ENCODE measurements at places on chromosomes 5 and 9.

DNA sequence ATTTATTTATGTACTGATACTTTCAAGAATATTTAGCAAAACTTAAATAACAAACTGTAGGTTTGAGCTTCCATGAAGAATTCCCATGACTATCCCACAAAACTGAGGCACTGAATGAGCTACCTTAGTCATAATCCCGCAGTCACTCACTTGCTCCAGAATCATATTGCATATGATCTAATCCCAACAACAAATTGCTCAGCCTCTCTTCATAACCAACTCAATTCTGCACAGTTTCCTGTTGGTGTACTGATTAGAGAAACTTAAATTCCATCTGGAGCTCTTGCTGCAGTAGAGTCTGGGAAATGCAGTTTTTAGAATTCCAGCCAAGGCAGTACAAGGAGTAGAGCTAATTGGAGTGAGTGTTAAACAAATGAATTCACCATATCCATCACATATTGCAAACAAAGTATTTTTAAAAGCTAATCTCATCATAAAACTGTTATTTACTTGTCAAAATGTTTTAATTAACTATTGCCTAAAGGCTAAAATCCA is 35.7 kb upstream of the CDH18 start:
- no peak for DNase-seq

DNA sequence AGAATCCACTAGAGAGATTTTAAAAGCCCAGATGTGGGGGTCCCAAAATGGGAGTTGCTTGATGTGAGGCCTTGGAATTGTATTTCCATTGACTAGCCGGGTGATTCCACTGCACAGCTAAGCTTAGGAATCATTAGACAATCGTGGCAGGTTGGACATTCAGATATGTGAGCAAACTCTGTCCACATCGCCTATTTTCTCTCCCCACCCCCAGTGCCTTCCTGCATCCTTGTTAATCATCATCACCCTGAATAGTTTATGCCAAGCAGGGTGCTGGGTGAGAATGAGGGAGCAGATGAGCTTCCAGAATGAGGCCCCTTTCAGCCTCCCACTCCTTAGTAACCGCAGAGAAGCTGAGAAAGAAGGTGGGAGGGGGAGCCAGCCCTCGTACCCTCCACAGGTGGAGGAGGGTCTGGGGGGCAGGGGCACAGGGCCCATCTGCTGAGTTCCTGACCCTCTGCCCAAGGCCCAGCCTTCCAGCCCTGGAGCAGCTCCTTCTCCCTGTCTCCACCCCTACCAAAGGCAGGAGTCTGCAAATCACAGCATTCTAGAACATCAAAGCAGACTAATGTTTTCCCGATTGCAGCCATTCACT is 7.7 kb upstream of the TCOF1 start:
- no peak for DNase-seq

GRCh38 chr9:27384262-27385014 is 87.5 kb upstream of the EQTN start:
- DNase-seq = no peak

DNA sequence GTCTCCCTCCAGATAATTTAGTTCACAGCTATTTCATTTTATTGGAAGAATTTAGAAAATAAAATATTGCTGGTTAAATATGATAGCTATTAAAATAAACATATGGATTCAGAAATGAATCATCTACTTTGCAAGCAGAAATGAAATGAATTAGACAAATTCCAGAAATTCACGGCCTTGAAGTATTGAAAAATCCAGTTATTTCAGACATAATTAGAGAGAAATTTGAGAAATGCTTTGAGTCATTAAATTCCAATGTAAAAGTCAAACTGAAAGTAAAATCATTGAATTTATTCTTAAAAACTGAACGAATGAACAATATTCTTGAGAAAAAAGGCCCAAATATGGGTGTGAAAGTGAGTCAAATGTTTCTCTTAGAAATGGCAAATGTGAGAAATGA is 632.6 kb upstream of the EDIL3 start:
- DNase-seq = no peak

DNA sequence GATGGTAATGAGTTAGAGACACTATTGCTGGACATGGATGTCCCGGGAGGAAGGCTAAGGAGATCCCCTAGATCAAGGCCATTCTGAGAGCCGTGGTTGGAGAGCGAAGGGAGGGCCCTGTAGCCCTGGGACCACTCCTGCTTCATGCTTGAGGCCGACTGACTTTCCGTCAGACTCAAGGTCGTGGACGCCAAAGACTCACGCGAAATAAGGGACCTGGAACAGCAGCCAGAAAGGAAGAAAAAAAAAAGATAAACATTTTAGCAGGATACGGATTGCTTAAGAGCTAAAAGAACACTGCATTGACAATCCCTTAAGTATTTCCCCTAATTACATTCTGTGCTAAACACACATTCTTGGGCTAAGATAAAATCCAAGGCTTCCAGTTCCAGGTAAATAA is 181.2 kb downstream of the GLIS3 start:
- no peak for DNase-seq

- no peak for DNase-seq
Observed at GRCh38 chr5:176628406-176629228, 1.7 kb downstream of the SNCB start.

- no peak for DNase-seq
Observed at GRCh38 chr9:70635790-70636189, 221.3 kb upstream of the KLF9 start.

- no peak for DNase-seq
Observed at GRCh38 chr9:87464110-87464991, 33.3 kb upstream of the DAPK1 start.

DNA sequence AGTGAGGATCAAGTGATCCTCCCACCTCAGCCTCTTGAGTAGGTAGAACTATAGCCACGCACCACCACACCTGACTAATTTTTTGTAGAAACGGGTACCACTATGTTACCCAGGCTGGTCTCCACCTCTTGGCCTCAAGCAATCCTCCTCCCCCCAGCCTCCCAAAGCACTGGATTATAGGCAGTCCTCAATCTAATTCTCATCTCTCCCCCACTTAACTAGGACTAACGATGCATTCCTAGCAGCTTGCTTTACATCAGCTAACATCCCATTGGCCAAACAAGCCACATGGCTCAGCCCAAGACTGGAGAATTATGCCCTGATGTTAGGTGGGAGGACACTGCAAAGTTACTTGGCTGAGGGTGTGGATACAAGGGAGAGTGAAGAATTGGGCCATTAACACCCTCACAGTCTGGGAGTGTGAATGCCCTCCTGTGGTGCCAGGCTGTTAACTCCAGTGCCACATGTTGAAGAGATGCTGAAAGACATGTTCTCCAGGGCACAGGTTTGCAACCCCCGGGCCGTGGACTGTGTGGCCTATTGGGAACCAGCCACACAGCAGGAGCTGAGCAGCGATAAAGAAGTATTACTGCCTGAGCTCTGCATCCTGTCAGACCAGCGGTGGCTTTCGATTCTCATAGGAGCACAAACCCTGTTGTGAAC is 5.3 kb upstream of the ZNF367 start:
- no peak for DNase-seq

GRCh38 chr5:155844542-155844941 is 482.4 kb upstream of the SGCD start:
- no peak for DNase-seq

DNA sequence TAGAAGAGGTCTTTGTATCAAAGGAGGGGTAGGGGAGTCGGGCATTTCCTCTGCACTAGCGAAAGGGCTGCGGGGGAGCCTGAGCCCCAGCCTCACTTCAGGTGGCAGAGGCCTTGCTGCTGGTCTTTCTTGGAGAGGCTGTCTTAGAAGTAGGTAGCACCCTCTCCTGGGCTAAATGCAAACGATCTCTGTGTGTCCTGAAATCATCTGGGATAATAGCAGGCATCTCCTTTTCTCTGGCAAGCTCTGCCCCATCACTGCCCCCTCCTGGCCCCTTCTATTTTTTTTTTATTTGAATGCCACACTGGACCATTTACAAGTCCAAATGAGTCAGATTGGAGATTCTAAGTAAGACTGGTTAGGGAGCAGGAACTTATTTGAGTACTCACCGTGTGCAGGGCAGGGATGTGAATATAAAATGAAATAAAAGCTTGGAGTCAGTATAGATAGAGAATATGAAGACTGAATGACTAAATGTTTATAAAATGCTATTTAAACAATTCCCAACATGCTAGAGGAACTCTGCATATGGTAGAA is 137.1 kb downstream of the FGF1 start:
- DNase-seq = no peak

DNA sequence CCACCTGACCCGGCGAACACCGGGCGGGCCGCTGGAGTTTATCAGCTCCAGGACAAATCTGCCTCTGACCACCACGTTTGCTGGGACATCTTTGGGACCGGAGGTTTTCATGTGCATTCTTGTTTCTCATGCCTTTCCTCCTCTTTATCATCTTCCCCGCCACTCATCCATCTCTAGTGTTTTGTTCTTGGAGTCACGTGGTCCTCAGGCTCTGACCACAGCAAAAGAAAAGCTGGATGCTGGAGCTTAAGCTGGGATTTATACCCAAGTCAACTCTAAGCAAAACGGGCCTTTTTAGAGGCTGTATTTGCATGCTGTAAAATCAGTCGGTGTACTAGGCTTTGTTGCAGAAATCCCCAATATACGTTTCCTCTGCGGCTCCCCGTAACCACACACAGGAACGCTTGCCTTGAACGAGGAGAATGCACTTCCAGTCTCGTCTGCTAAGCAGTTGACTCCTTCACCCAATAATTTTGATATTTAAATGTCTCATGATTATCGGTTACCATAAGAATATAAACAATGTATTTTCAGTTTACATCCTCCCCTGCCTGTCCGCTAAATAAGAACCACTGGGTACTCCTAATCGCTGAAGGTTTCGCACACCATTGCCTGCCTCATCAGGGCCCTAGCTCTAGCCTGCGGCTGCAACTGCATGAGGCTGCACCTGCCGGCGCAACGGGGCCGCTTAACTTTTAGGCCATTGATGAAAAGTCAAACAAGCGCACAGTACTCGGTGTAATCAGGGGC is 560 bp upstream of the NDUFS6 start:
- DNase-seq = no peak

DNA sequence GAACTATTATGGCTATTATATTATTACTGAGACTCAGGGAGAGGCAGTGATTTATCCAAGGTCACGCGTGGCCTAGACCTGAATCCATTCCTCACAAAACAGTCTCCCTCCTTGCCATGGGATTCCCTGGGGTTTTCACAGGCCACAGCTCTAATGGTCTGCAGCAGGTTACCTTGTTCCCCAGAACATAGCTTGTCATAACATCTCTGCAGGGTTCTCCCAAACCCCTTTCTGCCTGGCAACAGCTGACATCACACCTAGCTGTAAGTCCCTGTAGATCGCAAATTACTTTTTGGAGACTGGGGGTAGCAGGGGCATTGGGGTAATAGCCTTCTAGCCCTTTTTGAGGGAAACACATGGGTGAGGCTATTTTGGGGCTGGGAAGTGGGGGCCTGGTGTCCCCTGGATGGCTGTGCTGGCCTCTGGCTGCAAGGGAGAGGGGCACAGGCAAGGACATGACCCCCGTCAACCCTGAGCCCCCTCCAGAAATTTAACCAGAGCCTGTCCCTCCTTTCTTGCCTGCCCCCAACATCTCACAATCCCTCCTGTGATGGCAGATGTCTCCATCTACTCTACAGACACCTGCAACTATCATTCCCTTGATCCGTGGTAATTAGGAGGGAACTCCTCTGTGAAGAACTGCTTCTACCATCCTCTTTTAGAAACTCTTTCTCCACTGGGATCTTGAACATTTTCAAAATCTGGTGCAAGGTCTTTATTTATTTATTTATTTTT is 1.3 kb downstream of the CD74 start:
- no peak for DNase-seq

GRCh38 chr9:86098824-86099700 is at the start of gene GOLM1:
Gene GOLM1, minus strand, starts transcription at chr9:86099558. Its CDS starts 20,238 bp downstream, at chr9:86079320.
- no peak for DNase-seq

DNA sequence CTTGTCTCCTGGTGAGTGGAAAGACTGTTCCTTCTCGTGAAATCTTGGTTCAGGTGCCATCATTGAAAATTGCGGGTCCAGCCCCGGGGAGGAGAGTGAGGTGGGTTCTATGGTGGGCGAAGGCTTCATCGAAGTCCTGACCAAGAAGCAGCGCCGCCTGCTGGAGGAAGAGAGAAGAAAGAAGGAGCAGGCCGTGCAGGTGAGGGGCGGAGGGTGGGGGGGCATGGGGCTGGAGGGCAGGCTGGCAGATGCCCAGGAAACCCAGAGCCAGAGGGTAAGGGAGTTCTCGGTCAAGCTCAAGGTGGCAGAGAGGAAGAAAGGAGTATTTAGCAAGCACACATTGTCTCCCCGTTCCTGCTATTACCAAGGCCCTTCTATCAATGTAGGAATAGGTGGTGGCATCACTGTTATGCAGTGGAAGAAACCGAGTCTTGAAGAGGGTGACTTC is 24.3 kb upstream of the POMT1 start:
- DNase-seq = no peak

DNA sequence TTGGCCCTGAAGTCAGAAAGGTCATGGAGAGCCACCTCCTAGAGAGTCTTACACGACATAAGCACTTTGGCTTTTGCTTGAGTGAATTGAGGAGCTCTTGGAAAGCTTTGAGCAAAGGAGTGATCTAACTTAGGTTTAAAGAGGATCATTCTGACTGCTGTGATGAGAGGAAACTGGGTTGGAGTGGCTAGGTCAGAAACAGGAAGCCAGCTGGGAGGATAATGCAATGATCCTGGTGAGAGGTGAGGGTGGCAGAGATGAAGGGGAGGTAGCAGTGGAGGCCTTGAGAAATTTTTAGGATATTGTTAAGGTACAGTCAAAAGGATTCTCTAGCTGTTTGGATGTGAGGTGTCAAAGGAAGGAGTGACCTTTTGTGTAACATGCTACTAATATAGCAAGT is 32.2 kb upstream of the ROPN1L start:
- no peak for DNase-seq

DNA sequence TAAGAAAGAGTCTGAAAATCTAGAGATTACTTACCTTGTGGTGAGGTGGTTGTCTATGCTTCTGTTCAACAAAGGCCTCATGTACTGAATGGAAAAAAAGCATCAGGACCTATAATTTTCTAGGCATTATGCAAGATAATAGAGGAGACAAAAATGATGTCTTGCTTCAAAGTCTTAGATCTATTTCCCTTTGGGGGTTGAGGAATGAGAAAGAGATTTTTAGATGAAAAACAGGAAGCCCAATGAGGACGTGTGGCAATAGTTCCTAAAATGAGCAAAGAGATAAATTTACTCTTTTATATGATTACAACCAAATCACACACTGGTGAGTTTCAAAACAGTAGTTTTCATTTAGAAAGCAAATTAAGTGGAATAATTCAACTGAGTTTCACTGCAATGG is 99.5 kb downstream of the GHR start:
- no peak for DNase-seq

GRCh38 chr9:126290871-126291270 is 35.8 kb upstream of the MVB12B start:
- no peak for DNase-seq

GRCh38 chr5:7678030-7678429 is 172.9 kb downstream of the CFAP90 start:
- DNase-seq = no peak

GRCh38 chr9:93505541-93506132 is 52.3 kb upstream of the FAM120AOS start:
- no peak for DNase-seq

GRCh38 chr9:115808108-115808507 is 345.5 kb upstream of the PAPPA start:
- DNase-seq = no peak

GRCh38 chr9:95756986-95757385 is 118.5 kb upstream of the ERCC6L2 start:
- DNase-seq = no peak

GRCh38 chr9:34717996-34718614 is 8.2 kb upstream of the CCL21 start:
- DNase-seq = no peak

Data from esophagus squamous epithelium (tissue), 5 donors.